ENCODE measurements at places on chromosomes 16 and 17. TPM values are rescaled to one million over a fixed set of nuclear protein-coding genes. Genes with fewer than 3 reads are reported as not detected.

The CDH15 gene
- total RNA-seq: not detected

DNA sequence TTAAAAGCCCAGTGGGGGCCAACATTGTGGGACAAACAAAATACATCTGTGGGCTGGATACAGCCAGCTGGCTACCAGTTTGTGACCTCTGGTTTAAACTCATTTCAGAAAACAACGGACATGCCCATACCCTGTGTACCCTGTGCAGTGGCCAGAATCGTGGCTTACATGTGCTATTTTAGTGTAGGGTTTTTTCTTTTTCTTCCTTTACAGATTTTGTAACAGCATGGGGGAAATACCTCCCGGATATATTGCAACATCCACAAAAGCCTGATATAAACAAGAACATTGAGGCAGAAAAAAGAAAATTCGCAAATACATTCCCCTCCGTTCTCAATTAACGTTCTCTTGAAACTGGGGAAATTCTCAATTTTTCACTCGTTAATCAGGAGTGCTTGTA, 7.3 kb downstream of the HS3ST4 start:
- no peak for DNase-seq

GRCh38 chr16:87562201-87562600, 40.1 kb upstream of the JPH3 start:
- DNase-seq: no peak

The KRTAP2-1 gene
- not detected for total RNA-seq

DNA sequence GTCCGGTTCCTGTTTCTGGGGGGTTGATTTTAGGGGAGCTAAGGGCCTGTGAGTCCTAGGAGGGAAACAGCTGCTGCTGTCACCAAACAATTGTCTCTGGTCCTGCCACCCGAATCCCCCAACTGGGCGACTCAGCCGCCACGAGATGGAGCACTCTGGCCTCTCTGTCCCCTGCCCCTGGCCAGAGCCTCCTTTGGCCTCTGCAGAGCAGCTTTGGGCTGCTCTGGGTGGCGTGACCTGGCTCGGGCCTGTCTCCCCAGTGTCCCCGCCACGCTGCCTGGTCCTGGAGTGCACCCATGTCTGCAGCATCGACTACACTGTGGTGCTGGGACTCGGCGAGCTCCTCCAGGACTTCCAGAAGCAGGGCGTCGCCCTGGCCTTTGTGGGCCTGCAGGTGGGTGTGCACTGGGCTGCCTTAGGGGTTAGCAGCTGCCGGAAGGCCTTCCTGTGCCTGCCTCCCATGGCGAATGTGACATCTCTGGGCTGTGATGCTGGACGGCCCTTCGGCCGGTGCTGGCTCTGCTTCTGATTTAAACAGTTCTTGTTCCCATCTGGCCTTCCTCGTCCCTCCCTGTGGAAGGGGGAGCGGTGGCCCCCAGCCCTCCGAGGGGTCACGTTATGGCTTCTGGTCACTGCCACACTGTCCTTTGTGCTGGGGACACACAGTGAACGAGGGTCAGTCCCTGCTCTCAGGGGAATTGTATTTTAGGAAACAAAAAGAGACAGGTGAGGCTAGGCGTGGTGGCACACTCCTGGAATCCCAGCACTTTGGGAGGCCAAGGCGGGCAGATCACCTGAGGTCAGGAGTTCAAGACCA, 11.6 kb upstream of the RNF213 start:
- DNase-seq: no peak

DNA sequence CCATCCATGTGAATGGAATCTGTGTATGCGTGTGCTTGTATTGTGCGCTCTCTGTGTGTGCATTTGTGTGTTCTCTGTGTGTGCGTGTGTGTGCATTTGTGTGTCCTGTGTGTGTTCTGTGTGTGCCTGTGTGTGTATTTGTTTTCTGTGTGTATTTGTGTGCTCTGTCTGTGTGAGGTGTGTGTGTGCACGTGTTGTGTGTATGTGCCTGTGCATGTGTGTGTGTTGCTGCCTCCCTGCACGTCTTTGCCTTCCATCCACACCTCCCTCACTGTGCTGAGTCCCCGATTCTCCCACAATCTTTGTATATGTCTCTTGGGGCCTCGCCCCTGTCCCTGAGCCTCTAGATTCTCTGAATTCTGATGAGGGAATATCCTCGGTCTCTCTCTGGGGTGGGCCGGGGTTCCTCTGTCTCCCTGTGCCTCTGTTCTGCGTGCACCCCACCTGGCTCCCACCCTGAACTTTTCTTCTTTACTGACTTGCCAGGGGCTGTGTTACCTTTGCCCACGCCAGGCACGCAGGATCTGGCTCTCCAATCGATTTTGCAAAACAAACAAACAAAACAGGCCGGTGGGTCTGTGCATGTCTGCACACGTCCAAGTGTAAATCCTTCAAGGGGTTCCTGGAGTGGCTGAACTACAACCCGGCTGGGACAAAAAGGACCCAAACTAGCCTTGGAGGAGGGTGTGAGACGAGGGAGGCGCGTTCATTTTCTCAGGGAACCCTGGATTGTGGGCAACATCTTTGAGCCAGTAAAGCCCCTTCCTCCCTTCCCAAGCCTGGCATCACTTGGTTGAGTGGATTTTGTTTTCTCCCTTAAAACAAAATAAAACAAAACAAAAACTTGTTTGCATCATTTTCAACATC, 8.1 kb upstream of the FOXF1 start:
- DNase-seq: no peak

GRCh38 chr17:5430413-5430999, 8.4 kb downstream of the C1QBP start:
- no peak for DNase-seq

DNA sequence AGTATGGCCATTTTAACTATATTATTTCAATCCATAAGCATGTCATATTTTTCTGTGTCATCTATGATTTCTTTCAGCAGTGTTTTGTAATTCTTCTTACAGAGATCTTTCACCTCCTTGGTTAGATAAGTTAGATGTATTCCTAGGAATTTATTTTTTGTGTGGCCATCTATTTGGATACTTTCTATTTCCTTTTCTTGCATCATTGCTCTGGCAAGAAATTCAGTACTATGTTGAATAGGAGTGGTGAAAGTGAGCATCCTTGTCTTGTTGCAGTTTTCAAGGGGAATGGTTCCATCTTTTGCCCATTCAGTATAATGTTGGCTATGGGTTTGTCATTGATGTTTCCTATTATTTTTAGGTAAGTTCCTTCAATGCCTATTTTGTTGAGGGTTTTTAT, 15.1 kb upstream of the ABCA9 start:
- DNase-seq: no peak

GRCh38 chr17:41982026-41982760, 15.6 kb downstream of the CNP start:
- DNase-seq: no peak

The CCDC154 gene
- total RNA-seq: 0.07 TPM

The CALB2 gene
- 0.07 TPM for total RNA-seq

- DNase-seq: no peak
Observed at GRCh38 chr16:57424583-57424982, 20.0 kb downstream of the CCL17 start.

DNA sequence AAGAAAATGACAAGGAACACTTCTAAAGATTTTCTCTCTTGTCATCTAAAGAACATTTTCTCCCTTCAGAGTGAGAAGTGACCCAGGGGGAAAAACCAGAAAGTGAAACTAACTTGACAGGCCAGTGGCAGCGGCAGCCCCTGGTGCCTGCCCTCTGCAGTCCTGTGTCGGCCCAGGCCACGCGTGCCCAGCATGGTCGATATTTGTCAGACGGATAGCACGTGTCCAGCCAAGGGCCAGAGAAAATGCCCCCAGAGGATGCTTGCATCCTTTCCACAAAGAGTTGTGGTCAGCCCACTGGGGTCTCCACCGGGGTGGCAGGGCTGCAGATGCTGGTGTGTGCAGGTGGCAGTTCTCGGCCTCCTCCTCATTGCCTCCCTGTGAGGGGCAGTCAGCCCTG, 176.6 kb downstream of the RAB11FIP4 start:
- DNase-seq: no peak

DNA sequence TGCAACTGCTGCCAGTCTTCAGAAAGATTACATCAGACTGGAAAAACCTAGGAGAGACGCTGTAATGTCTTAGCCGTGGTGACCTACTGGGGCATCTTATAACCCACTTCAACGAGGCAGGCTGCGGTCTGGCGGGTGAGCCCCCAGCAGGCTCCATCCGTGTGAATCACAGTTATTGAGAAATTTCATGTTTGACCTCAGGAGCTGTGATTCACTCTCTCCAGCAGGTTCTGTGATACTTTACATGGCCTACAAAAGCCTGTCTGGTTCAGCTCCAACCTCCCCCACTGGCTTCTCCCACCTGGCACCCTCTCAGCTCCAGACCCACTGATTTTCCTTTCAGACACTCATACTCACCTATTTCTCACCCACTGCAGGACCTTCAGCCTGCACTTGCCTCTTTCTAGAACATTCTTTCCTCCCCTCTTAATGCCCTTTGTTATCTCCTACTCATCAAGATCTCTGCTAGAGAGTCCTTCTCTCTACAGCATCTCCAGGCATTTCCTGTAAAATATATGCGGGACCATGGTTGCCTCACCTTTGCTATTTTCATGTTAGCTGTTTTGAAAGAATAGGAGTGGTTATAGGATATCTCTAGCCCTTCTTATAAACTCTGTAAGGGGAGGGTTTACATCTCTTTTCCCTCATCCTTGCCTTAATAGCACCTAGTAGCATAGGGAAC, 227.9 kb downstream of the MAF start:
- no peak for DNase-seq

DNA sequence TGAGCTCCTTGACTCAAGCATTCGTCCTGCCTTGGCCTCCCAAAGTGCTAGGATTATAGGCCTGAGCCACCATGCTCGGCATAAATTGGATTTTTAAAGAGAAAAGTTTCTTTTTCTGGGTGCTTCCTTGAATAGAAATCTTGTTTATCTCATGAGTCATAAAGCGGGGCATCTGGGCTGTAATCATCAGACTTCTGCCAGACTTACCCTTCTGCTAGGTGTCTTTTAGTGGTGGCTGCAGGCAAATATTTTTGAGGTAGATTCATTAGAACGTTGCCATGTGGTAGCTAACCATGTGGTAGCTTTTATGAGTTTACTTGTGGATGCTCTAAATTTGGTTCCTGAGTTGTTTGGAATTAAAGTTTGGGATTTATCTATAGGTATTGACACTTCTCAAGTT, 13.4 kb downstream of the PGS1 start:
- peak; percentile 66 for DNase-seq

The GAS7 gene
- 0.10 TPM for total RNA-seq

- no peak for DNase-seq
Observed at GRCh38 chr16:84795329-84796053, 24.3 kb upstream of the CRISPLD2 start.

- DNase-seq: no peak
Observed at GRCh38 chr17:74573169-74573568, 5.9 kb upstream of the CD300H start.

The IRX3 gene
- total RNA-seq: 5.1 TPM
